ENCODE measurements at places on chromosomes 4 and X. TPM values are rescaled to one million over a fixed set of nuclear protein-coding genes. Genes with fewer than 3 reads are reported as not detected.

NKX6-1 gene
- total RNA-seq: 0.09 TPM

TLL1 gene
- total RNA-seq: not detected

PABPC4L gene
- 2.2 TPM for total RNA-seq

CLDN2 gene
- not detected for total RNA-seq

PABPC1L2B gene
- 1.8 TPM for total RNA-seq

MAGEA10 gene
- total RNA-seq: not detected

Measured in H9 (cell line).